ENCODE measurements at places on chromosomes 3 and 15. TPM values are rescaled to one million over a fixed set of nuclear protein-coding genes. Genes with fewer than 3 reads are reported as not detected.

GRCh38 chr15:59282515-59283337 is 76.1 kb downstream of the LDHAL6B start:
- DNase-seq, result no peak

GRCh38 chr15:92452143-92452542 is 58.5 kb downstream of the ST8SIA2 start:
- DNase-seq, result no peak

DNA sequence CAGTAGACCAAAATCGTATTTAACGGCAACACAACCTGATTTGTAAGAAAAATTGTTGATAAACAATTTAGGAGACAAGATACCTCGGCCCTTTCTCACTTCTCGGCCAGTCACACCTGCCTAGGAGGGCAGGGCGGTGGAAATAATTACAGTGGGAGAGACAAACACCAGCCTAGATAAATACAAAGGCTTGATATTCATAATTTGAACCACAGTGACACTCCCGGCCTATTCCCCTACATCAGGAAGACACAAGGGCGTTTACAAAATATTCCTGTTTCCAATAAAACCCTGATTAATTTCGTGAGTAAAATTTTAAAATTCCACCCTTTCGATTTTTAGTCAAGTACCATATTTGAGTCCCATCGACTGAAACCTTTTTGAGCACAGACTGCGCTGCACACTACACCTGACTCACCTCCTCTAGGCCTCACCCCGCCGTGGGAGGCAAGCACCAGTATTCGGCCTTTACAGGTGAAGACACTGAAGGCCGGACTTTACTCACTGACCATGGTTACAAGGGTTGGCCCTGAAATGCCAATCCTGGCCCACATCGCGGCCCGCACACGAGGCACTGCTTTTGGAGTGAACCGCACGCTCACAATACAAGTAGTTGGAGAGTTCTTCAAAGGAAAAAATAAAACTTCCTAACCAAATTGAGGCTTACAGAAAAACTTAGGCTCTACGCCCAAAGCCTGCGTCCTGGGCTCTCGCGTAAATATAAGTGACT is 794 bp downstream of the ARPP19 start:
- DNase-seq, result no peak

SAXO2 gene
- not detected for total RNA-seq

GRCh38 chr3:66449411-66449974 is 51.3 kb downstream of the LRIG1 start:
- DNase-seq, result no peak

- no peak for DNase-seq
These were observed 56.1 kb downstream of the FAM174B start for GRCh38 chr15:92599394-92599970.

DNA sequence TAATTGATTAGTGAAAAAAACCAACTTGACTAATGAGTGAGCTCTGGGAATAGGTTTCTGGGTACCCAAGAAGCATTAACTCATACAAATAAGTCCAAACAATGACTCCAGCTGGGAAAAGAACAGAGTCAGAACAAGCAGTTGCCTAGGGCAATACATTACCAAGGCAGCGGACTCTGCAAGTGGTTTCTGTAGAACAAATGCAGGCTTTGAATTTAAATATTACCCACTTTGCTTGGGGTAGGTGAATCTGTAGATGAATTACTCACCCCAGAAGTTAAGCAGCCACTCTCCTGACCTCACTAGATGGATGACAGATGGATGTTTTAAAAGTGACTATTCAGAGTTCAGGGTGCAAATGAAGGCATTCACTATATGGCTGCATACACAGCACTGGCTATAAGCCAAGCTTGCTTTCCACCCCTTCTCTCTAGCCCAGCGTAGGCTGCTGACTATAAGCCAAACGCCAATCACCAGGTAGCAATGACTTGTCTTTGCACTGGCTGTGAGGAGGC is 73.1 kb upstream of the BHLHE40 start:
- DNase-seq, result no peak

DNA sequence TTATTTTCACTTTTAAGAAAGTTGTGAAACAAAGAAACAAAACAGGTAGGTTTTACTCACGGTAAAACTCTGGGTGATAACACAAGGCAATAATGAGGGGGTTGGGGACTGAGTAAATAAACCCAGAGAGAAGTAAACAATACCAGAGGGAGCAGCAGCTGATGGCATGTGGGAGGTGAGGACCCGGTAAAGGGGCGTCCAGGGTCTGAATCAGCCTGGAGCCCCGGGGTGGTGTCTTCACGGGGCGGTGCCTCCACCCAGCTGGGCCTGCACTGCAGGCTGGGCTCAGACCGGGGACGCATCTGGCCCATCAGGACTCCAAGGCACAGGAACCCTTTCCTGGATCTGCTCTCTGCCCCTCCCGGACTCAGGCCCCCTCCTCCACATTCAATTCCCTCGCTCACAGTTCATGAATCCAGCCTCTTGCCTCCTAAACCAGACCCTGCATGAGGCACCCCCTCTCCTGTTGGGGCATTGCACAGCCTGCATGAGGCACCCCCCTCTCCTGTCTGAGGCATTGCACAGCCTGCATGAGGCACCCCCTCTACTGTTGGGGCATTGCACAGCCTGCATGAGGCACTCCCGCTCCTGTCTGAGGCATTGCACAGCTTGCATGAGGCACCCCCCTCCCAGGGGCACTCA is 73.9 kb upstream of the MFGE8 start:
- no peak for DNase-seq

KY gene
- total RNA-seq, result not detected

DNA sequence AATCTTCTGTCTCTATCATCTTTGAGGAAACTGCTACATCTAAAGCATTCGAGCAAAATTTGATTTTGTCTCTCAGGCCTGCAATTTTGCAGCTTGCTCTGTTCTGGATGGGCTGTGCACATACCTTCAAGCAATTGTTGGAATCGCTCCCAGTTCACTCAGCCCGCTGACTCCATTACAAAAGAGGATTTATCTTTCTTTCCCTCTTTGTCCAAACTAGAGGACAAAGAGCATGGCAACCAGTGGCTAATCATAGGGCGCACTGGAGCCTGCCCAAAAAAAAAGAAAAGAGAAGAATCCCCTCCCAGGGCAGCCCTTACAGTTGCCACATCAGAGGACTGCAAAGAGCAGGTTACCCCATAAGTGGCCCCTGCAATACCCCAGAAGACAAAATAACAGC is 49.0 kb upstream of the DUT start:
- no peak for DNase-seq

DNA sequence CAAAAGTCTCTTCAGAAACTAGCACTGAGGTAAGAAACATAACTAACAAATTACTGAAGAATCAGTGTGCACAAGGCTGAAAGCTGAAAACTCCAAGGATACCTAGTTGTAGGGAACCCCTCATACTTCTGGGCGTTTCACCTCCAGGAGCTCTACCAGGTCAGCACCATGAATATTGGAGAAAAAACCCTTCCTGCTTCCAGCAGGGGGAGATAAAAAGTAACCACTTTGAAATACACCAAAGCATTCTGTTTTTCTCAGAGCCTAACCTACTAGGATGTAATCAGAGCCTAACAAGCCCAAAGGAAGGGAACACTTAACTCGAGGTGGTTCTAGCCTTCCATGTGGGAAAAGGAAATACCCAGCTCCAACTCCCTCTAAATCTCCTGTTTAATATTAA is 175.8 kb upstream of the MME start:
- DNase-seq, result no peak

SPRED1 gene
- 22.2 TPM for total RNA-seq

- no peak for DNase-seq
These were observed 7.0 kb downstream of the ROPN1 start for GRCh38 chr3:123984957-123985356.

ST8SIA2 gene
- 1.6 TPM for total RNA-seq

DNA sequence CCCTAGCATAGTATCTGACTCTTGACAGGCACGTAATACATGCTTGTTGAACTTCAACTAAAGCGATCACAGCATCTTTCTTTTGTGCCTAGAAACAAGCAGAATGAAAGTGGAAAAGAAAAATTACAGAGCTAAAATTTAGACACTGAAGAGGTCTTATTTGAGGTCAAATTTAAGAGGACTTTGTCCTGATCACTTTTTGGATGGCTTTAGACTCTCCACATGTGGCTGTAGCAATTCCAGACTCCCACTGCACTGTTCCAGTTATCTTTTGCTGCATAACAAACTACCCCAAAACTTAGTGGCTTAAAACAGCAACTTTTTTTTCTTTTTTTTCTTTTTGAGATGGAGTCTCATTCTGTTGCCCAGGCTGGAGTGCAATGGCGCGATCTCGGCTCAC is 23.5 kb downstream of the DPH3 start:
- no peak for DNase-seq

DNA sequence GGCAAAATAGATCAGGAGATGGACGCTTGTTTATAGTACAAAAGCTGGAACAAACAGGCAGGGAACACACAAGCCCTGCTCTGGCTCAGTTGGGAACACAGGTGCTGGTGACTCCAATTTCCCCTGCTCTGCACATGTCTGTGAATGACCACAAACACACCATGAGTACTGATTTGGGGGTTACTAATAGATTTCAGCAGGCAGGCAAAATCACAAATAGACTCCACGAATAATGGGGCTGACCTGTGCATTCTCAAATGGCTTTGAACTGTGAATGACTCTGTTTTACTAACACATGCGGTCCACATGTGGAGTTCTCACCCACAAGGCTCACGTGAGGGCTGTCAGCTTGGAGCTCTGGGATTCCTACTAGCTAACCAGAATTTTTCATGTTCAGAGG is 3.9 kb downstream of the RTP3 start:
- DNase-seq, result no peak

DNA sequence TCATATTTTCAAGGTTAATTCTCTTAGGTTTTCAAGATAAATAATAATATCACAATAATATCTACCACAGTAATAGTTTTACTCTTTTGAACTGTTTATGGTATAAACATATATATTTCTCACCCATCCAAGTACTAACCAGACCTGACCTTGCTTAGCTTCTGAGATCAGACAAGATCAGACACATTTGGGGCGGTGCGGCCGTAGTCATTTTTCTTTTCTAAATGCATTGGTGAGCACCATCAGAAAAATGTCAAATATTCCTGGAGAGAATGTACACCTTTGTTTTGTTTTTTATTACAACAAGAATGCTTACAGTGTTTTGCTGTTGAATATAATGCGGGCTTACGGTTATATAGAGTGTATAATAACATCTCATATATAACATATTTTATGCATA is 267.8 kb downstream of the ADAMTS17 start:
- DNase-seq, result no peak

DNA sequence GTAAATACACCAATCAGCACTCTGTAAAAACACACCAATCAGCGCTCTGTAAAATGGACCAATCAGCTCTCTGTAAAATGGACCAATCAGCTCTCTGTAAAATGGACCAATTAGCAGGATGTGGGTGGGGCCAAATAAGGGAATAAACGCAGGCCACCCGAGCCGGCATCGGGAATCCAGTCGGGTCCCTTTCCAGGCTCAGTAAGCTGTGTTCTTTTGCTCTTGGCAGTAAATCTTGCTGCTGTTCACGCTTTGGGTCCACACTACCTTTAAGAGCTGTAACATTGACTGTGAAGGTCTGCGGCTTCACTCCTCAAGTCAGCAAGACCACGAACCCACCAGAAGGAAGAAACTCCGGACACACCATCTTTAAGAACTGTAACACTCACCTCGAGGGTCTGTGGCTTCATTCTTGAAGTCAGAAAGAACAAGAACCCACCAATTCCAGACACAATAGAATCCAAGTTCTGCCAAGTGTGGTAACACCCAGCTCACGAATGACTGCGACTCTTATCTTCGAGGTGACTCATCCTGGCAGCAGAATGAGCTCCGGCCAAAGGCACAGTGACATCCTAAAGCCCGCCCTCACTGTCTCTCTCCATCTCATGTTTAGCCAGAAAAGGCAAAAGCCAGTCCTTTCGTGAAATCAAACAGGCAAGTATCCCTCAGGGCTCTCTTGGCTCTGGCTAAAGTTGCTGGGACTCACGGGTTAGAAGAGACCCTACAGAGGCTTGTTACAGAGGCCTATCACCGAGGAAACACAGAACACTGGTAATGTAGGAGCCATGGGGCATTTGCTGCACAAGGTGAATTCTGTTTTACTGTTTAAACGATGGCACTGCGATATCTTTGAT is 155.2 kb downstream of the FAM43A start:
- no peak for DNase-seq

ANKUB1 gene
- total RNA-seq, result not detected

DNA sequence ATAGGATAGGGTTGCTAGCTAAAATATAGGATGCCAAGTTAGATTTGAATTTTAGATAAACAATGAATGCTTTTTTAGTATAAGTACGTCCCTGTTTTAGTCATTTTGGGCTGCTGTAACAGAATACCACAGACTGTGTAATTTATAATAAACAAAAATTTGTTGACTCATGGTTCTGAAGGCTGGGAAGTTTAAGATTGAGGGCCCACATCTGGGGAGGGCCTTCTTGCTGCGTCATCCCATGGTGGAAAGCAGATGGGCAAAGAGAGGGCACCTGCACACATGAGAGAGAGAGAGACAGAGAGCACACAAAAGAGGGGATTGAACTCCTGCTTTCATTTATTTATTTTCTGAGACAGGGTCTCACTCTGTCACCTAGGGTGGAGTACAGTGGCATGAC is 246.5 kb downstream of the EPHB1 start:
- no peak for DNase-seq

- no peak for DNase-seq
These were observed 2.3 kb downstream of the GORASP1 start for GRCh38 chr3:39104961-39105686.
